Activated CD8-positive, alpha-beta T cell treated with anti-CD3 and anti-CD28 coated beads for 36 hours (primary cell): ENCODE measurements at places on chromosomes 4 and X. TPM values are rescaled to one million over a fixed set of nuclear protein-coding genes. Genes with fewer than 3 reads are reported as not detected.

SYTL4 gene
- not detected for total RNA-seq

PABPC1L2B gene
- total RNA-seq = not detected

USP17L29 gene
- total RNA-seq = not detected

TLR6 gene
- 2.0 TPM for total RNA-seq

MYOZ2 gene
- total RNA-seq = not detected

CCNA2 gene
- 102 TPM for total RNA-seq

DNA sequence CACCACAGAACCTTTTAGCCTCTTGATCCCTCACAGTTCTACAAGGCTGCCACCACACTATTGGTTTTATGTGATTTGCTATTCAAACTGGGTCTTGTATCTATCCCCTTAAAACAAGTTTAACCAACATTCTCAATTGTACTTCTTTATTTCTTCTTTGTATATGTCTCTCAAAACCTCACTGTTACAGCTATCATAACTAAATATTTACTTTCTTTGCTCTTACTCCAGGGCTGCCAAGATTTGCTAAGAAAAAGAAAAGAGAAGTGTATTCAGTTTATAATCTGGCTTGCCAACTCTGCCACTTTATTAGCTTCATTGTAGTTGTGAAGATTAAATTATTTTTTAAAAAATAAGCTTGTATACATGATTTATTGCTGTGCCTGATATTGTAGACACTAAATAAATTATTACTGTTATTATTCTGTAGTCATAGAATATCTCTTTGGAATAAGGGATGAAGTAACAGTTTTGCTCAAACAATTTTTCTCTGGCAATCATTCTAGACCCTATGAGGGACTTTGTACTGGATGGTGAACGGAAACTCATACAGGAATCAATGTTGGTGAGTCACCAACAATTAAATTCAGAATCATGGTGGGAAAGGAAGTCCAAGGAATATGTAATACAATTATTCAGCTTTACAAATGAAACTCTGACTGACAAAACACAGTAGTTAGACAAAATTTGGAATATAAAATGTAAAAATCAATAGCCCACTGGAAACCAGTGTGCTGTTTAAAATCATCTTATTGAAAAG, 127.1 kb upstream of the DCAF8L1 start:
- DNase-seq = no peak

DNA sequence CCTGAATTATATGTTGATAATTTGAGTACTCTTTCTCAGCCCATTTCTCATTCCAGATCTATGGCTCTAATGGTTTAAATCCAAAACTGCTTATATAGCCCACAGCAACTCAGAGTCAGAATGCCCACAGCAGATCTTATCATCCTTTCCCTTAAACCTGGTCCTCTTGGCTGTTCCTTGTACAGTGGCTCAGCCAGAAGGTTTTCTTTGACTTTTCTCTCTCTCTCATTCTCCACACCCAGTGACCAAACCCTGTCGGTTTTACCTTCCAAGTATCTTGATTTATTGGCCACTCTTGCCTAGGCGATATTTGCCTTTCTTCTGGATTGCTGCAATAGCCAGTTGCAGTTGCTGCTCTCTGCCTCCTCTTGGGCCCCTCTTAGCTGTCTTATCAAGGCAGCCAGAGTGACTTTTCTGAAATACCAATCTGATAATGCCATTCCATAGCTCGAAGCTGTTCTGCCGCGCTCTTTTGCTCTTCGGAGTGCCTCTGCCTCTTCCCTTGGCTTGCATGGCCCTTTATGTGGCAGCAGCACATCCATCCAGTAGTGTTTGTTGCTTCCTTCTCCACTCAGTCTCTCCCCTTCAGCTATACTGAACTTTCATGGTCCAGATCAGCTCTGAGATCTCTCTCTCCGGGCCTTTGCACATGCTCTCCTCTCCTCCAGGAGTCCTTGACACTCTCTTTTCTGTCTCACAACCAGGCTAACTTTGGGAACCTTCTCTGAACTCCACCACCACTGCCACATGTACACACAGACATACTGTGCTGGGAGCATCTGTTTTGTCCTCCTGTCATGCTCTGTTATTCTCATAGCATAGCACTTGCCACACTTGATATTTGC, 11.8 kb downstream of the GAB1 start:
- no peak for DNase-seq

DNA sequence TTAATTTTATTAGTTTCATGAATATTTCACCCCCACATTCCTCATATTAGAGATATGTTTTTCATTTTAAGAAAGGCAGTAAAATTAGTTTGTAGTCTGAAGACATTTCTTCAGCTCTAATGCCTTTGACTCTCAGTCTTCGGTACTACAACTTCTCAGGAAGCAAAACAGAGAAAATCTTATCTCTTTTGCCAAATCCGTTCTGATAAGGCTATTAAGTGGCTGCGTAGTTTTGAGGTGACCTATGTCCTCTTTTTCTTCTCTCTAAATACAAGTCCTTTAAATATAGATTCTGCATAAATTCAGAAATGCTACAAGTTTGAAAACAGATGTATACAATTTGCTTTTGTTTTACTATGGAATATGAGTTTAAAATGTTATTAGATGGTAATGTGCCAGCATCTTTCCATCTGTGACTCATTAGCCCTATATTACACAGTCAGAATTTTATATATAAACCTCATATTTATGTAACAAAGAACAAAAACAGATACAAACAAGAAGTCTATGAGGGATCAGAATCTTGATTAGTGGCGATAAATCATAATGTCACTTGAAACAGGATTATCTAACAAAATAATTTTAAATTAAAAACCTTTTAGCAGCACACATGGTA, 181.2 kb upstream of the ETNPPL start:
- DNase-seq = no peak

- DNase-seq = no peak
Measured at GRCh38 chr4:154234576-154234975, 257.0 kb downstream of the DCHS2 start.

DNA sequence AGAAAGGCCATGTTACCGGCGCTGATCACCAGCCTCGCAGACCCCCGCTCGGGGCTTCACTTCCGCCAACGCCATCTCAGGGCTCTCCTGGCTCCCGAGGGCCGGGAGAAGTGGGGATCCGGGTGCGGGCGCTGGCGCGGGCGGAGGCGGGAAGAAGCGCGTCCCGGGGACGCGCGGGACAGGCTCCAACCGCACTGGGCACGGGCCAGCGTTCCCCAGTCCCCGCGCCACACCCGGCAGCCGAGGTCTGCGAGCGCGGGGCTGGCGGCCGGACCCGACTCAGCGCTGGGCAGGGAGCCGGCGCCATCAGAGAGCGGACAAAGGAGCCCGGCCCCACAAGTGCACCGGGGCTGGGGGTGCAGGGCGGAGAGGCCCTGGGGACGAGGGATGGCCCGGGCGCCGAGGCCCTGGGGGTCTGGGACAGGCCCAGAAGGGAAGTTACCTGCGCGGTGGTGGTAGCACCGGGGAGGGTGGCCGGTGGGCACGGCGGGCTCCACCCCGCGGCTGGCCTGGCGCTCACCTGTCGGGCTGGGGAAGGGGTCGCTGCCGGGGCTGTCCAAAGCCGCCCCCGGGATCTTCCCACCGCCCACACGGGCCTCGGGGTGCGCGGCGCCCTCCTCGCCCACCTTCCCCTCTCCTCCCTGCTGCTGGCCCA, 449 bp downstream of the CTPS2 start:
- no peak for DNase-seq

- peak; percentile 60 for DNase-seq
Measured at GRCh38 chrX:137031517-137032340, 2.1 kb downstream of the GPR101 start.

GRCh38 chrX:154840856-154841255, 6.4 kb upstream of the SMIM9 start:
- DNase-seq = no peak

DNA sequence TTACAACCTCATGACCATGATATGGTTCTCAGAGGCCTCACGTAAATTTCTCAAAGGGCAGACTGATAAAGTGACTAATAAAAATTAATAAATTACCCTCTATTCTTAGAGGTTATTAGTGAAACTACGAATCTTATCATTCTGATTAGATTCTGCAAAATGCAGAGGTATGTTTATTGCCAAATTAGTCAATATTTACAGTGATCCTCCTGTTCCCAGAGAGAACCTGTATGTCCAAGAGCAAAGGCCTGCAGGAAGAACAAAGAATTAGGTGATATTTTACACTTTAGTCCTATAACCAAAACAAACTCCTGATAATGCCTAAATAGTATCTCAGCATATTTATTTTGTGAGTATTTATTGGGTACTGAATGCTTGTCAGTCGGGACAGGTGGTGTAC, 58.1 kb downstream of the FAM13A start:
- DNase-seq = no peak

DNA sequence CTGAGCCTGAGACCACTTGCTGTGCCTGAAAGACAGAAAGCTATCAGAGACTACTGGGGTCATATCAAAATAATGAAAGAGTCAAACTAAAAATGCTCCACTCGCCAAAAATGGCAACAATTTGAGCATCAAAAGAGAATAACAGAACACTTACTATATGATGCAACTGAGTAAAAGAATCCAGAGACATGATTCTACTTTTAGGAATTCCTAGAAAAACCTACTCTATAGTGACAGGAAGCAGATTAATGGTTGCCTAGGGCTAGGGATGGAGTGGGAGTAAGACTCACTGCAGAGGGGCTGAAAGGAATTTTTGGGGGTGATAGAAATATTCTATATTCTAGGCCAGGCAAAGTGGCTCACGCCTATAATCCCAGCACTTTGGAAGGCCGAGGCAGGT, 29.4 kb upstream of the SLAIN2 start:
- no peak for DNase-seq

- no peak for DNase-seq
Measured at GRCh38 chr4:148021686-148022085, 289.8 kb downstream of the ARHGAP10 start.

DNA sequence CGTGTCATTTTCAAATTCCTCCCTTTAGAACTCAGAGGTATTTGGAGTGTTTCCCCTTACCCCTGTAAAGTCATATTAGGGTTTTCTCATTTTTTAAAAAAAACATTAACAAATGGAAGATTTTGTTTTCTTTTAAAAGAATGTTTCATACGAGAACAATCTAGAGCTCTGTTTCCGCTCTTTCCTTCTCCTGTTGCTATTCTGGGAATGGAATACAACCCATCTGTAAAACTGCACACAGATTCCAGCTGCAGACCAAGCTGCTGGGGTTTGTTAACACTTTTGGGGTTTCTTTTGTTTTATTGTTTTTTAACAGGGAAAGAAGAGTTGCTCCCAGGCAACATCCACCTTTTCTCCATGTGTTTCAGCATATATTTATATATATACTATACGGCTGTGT, 61.3 kb downstream of the HCCS start:
- no peak for DNase-seq
